ENCODE measurements at places on chromosomes 7 and 10.

GRCh38 chr7:55903985-55904759, 16.9 kb downstream of the ZNF713 start:
- no peak for DNase-seq

GRCh38 chr7:151016505-151016904, 7.8 kb downstream of the ATG9B start:
- no peak for DNase-seq

- no peak for DNase-seq
Observed at GRCh38 chr7:106104721-106105260, 7.3 kb downstream of the SYPL1 start.

DNA sequence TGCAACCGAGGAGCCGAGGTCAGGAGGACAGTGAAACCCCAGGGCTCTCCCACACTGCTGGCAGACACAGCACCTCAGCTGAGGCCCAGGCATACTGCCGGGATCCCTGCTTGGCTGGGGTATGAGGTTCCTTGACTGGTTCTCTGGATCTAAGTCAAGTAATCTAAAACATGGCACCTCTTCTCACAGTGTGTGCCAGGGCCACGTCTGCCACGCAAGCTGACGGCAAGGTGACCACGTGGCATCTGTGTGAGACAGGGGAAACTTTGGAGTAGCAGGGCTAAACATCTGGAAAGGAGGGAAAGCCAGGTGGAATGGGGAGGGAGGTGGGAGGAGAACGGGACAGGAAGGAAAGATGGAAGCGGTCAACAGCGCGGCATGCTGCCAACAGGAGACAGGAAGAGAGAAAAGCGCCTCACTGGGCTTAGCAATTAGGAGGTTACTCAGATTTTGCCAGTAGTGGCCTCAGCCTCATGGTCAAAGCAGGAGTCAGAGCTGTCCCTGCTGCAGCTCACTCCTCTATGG, 103.7 kb downstream of the CXCL12 start:
- DNase-seq = no peak

- no peak for DNase-seq
Observed at GRCh38 chr7:155355745-155356144, 58.1 kb downstream of the INSIG1 start.

DNA sequence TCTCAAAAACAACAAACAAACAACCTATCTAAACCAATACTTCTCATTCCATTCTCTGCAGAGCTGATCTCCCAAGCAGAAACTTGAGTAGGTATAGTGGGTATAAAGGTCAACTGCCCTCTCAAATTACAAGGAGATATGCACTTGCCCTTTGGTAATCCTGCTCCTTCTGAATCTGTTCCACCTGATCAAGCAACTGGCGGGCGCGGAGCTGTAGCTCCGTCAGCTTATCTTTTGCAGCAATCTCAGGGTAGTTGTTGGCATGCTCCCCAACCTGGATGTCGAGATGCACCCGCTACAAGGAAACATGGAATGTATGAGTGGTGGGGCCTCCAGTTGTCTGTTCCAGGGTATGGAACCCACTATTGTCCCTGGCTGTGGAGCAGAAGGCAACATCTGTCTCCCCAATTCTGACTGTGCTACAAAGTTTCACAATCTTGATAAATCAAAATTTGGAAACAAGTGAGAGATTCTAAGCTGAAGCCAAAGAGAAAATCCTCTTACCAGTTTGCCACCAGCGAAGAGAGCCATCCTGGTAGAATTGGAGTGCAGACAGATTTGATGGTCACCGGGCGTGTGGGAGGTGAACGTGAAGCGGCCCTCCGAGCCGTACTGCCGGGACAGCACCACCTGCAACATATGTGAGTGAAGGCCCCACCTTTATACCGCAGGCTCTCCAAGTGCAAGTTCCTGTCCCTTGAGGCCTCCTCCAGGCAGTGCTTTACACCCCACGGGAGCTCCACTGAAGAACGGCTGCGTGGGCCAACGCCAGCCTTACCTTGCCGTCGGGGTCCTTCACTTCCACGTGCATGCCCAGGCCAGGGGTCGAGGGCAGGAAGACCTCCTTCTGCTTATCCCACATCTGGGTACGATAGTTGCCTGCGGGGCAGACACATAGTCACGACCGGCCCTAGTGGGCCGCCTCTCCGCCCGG, 819 bp downstream of the TMED4 start:
- no peak for DNase-seq

DNA sequence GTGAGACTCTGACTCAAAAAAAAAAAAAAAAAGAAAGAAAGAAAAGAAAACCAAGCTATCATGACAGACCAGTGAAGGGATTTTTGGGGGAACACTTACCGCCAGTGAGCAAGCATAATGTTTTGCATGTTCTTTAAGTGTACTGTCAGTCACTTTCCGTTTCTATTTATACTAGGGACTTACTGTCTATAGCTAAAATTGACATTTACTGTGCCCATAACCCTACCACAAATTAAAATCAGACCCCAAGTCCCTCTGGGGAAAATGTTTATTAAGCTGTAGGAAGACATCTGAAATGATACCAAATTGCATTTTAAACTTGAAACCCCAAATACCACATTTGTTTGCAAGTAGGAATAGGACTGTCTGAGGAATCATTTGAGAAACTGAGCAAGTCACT, 252.8 kb downstream of the TRIL start:
- no peak for DNase-seq

GRCh38 chr7:71267734-71268469, 136.0 kb downstream of the GALNT17 start:
- DNase-seq = no peak

DNA sequence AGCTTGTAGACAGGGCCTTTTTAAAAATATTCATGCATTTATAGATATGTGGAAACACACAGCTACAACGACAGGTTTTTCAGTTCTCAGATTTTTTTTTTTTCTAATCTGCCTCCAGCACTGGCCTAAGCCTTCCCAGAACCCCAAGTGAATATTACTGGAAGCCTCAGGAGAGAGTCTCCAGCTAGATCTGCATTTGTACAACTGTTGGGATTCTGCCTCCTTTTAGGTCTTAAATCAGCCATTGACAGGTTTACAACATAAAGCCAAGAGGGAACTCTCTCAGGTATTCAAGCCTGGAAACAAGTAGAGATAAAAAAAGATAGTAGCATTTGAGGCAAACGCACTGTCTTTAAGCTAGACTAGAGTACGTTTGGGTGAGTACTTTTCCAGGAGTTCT, 275.8 kb downstream of the ANKRD30A start:
- DNase-seq = no peak

All from neural progenitor cell (in vitro differentiated cells).